Stimulated activated CD8-positive, alpha-beta memory T cell treated with anti-CD3 and anti-CD28 coated beads, Interleukin-15, amount 100 ng/mL, for 48 hours (primary cell): ENCODE measurements at places on chromosomes 2 and 18.

DNA sequence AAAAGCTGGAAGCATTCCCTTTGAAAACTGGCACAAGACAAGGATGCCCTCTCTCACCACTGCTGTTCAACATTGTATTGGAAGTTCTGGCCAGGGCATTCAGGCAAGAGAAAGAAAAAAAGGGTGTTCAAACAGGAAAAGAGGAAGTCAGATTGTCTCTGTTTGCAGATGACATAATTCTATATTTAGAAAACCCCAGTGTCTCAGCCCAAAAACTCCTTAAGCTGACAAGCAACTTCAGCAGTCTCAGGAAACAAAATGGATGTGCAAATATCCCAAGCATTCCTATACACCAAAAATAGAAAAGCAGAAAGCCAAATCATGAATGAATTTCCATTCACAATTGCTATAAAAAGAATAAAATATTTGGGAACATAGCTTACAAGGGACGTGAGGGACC, 11.1 kb downstream of the SLC8A1 start:
- DNase-seq: no peak

GRCh38 chr2:16136461-16137035, 196.2 kb downstream of the MYCN start:
- DNase-seq: no peak

- DNase-seq: no peak
Measured at GRCh38 chr2:222608081-222608480, 47.8 kb downstream of the FARSB start.

GRCh38 chr2:113149553-113150257, 22.3 kb downstream of the IL1RN start:
- no peak for DNase-seq

- no peak for DNase-seq
Measured at GRCh38 chr2:74593826-74594772, 39.6 kb downstream of the DOK1 start.

DNA sequence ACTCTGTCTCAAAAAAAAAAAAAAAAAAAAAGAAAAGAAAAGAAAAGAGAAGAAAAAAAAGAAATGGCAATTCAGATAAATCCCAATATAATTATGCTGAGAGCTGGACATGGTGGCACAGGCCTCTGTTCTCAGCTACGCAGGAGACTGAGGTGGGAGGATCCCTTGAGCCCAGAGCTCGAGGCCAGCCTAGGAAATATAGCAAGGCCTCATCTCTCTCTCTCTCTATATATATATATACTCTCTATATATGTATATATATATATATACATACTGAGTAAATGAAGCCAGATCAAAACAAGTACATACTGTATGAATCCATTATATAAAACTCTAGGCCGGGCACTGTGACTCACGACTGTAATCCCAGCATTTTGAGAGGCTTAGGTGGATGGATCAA, 30.6 kb upstream of the MYCN start:
- DNase-seq: no peak
